ENCODE measurements at places on chromosomes 1 and 21. TPM values are rescaled to one million over a fixed set of nuclear protein-coding genes. Genes with fewer than 3 reads are reported as not detected.

DNA sequence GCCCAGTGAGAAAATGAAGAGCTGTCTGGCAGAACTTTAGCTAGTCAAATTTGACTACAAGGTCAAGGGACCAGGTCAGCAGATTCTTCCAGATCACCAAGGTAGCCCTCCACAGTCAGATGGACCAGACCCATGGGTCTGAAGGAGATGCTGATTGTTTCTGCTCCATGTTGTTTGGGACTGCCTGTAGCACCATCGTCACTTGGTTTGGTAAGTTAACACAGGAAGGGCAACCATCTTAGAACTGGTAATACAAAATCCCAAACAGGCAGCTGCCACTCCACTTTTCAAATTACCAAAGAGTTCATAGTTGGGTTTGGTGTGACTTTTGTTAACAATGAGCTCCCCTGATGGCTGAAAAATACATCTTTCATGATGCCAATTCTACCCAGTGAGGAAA lies 9.0 kb downstream of the ITPKB start:
- H3K27me3 ChIP-seq = no peaks in the 10 kb centered on the region
- peaks cover 88% of the 10 kb centered on the region for H3K4me1 ChIP-seq
- peak overlapping the region; percentile 84 for H3K4me3 ChIP-seq
- peaks cover 73% of the 10 kb centered on the region for H3K36me3 ChIP-seq
- peak overlapping the region; percentile 90 for H3K27ac ChIP-seq
- no peak for DNase-seq

DNA sequence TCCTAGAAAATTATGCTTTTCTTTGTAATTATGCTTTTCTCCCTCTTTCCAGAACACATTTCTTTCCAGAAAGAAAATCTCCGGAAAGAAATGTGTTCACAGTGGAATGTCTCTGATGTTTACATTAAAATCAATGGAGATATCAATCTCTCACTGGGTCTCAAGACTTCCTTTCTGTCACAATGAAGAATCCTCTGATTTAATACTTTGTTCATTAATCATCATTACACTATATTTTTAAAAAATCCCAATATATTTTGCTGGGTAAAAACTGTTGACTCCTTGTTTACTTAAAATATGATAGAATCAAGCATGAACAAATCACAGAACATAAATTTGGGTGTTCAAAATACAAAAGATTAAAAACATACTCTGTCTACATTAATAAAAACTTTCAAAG lies 26.3 kb upstream of the TGFBR3 start:
- no peaks in the 10 kb centered on the region for H3K36me3 ChIP-seq
- H3K27me3 ChIP-seq = peaks cover 17% of the 10 kb centered on the region
- no peak for DNase-seq
- no peaks in the 10 kb centered on the region for H3K4me1 ChIP-seq
- H3K4me3 ChIP-seq = no peak overlapping the region

DNA sequence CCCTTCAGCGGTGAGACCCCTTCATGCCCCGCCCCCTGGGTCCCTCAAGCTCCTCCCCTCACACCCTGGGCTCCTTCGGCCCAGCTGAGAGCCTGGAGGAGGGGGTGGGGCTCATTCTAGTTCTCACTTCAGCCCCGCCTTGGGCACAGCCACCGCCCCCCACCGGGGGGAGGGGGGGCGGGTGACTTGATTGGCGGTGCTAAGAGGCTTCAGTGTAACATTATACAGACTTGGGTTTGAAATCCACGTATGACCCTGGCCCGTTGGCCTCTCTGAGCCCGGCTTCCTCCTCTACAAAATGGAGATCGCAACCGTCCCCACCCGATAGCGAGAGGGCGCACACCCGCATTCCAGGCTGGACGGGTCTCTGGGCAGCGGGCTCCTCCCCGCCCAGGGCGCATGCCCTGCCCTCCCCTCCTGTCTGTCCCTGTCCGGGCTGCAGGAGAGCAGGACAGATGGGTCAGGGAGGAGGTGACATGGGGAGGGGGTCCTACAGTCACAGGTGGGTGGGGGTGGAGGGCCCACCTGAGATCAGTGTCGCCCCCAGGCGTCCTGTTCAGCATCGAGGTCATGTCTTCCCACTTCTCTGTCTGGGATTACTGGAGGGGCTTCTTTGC lies 5.1 kb downstream of the CLCNKB start:
- DNase-seq = peak; percentile 75
- H3K4me3 ChIP-seq = peak overlapping the region; percentile 34
- H3K36me3 ChIP-seq = no peaks in the 10 kb centered on the region
- H3K27ac ChIP-seq = no peak overlapping the region
- peaks cover 9% of the 10 kb centered on the region for H3K27me3 ChIP-seq

GRCh38 chr1:9842073-9842711 lies 18.4 kb upstream of the CLSTN1 start:
- H3K4me1 ChIP-seq = no peaks in the 10 kb centered on the region
- H3K27me3 ChIP-seq = peaks cover 19% of the 10 kb centered on the region
- no peak for DNase-seq

DNA sequence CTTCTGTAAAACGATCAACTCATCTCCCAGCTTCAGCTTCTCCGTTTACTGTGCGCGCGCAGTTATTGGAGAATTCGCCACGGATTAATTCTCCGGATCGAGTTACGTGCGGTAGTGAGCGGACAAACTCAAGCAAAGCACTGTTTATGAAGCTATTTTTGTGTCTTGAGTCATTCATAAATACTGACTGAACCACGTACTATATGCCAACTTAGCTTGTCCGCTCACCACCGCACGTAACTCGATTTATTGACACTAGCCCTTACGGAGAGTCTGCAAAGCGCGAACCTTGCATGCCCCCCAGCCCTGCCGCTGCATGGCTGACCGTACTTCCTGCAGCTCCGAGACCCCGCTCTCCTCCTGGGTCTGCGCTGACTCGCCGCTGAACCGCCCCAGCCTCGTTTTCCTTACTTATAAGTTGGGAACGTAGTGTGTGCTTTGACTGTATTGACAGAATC lies 773 bp downstream of the CHD1L start:
- H3K36me3 ChIP-seq = peaks cover 18% of the 10 kb centered on the region
- H3K4me3 ChIP-seq = peak overlapping the region; percentile 84
- H3K27ac ChIP-seq = peak overlapping the region; percentile 86
- H3K4me1 ChIP-seq = peaks cover 38% of the 10 kb centered on the region

DNA sequence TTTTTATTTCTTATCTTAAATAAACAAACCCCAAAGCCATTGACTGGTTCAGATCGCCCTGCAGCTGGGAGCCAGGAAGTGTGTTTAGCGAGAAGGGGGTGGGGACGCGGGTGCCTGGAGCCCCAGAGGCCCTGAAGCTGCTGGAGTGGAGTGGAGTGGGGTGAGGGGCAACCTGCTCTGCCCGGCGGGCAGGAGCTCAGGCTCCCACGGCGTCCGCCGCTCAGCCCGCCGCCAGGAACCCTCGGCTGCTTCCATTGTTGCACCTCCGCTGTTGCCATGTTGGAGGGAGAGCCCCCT lies 673 bp downstream of the PIK3C2B start:
- peaks cover 42% of the 10 kb centered on the region for H3K4me1 ChIP-seq
- peak; percentile 88 for DNase-seq
- peaks cover 2% of the 10 kb centered on the region for H3K27me3 ChIP-seq
- peaks cover 5% of the 10 kb centered on the region for H3K36me3 ChIP-seq
- peak overlapping the region; percentile 98 for H3K4me3 ChIP-seq
- peak overlapping the region; percentile 89 for H3K27ac ChIP-seq

GRCh38 chr21:30924146-30924700 lies 42.8 kb upstream of the KRTAP11-1 start:
- H3K4me3 ChIP-seq = no peak overlapping the region
- no peak for DNase-seq
- H3K27ac ChIP-seq = no peak overlapping the region
- no peaks in the 10 kb centered on the region for H3K4me1 ChIP-seq

Gene GUCA2B
- not detected for total RNA-seq

DNA sequence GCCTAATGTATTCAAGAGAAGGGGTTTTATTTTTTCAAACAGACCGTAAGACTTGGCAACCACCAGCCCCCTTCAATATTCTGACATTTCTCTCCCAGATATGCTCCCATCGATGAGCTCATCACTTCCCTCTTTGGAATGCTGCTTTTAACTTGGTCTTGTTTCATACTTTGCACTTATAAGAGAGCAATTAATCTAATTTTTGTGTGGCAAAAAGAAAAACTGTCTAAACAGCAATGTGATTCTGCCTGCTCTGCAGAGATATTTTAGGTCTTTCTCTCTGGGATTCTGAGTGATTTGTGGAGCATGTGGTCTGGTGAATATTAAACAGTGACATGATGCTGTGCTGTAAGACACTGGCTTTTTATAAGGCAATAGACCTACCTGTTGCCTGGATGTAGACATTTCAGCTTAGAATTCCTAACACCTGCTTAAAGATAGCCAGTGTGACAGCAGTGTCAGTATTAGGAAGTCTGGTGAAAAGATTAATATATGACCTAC lies 284.8 kb downstream of the BACH1 start:
- no peaks in the 10 kb centered on the region for H3K36me3 ChIP-seq
- no peak for DNase-seq
- H3K4me1 ChIP-seq = no peaks in the 10 kb centered on the region
- peaks cover 2% of the 10 kb centered on the region for H3K27me3 ChIP-seq
- H3K27ac ChIP-seq = no peak overlapping the region

Gene PLEKHO1
- 26.4 TPM for total RNA-seq

DNA sequence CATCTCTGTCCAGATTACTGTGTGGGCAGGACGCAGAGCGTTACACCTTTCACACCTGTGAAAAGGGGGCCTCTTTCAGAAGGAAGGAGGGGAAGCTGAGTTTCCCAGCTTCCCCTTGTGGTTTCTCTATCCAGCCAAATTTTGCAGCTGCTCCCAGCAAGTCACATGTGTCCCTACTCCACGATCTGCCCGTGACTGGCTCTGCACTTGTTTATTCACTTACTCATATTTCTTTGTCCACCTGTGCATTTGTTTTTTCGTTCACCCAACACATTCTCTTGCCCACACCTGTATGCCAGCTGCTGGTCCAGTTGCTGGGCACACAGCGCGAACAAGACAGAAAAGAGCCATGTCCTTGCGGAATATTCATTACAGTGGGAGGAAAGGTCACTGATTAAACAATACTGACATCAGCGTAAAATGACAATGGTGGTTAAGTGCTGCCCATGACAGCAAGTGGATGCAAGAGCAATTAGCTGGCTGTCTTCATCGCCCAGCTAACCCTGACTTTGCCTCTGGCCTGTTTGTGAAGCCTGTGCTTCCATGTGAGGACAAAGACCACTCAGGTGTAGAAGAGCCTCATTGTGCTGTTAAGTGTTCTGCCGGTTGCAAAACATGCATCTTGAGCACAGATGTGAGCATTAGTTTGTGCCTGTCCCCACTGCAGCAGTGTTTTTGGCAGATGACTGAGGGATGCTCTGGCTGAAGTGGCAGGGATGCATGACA lies 28.6 kb upstream of the NEK2 start:
- H3K27me3 ChIP-seq = peaks cover 23% of the 10 kb centered on the region
- H3K36me3 ChIP-seq = no peaks in the 10 kb centered on the region
- H3K4me1 ChIP-seq = no peaks in the 10 kb centered on the region
- H3K27ac ChIP-seq = no peak overlapping the region
- H3K4me3 ChIP-seq = no peak overlapping the region
- DNase-seq = no peak

Gene FCGR3A
- total RNA-seq = not detected

Gene CALML6
- total RNA-seq = 0.59 TPM

Gene DPT
- total RNA-seq = not detected

- no peak for DNase-seq
- H3K36me3 ChIP-seq = peaks cover 20% of the 10 kb centered on the region
- no peak overlapping the region for H3K27ac ChIP-seq
- H3K27me3 ChIP-seq = no peaks in the 10 kb centered on the region
- peaks cover 7% of the 10 kb centered on the region for H3K4me1 ChIP-seq
Observed at GRCh38 chr1:29196863-29197589, 15.3 kb upstream of the SRSF4 start.

DNA sequence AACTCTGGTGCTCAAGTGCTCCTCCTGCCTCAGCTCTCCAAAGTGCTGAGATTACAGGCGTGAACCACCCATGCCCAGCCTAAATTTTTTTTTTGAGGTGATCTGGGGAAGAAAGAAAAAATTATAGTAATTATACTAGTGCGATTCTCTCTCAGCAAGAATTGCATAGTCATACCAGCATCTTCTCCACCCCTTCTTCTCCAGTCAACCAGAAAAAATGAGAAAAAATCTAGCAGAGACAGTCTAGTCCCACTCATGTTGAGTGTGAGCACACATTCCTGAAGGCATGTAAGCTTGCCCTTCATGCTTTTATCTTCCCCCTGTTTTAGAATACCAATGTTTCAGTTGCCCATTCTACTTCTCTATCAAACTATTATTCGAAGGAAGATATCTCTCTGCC lies 207.6 kb downstream of the S1PR1 start:
- no peaks in the 10 kb centered on the region for H3K4me1 ChIP-seq
- DNase-seq = no peak
- H3K27me3 ChIP-seq = peaks cover 24% of the 10 kb centered on the region
- no peak overlapping the region for H3K27ac ChIP-seq
- H3K4me3 ChIP-seq = no peak overlapping the region

DNA sequence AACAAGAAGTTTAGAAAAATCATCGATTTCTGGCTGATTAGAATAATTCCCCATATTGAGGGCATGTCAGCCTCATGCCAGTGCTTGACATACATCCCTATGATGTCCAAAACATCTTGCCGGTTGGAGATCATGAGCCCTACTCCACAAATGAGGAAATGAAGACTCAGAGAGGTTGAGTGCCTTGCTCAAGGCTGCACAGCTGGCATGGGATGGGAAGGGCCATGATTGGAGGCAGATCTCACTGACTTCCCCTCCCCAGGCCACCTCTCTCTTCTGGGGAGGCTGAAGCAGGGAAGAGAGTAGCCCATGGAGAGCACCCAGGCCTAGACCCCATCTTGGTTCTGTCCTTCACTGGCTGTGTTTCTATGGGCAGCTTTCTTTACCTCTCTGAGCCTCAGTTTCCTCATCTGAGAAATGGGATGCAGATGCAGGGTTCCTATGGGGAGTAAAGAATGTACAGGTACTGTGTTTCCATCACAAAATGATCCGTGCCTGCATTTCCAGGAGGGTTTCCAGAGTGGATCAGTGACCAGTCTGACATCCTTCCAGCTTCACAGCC lies 145.7 kb downstream of the SYF2 start:
- no peak for DNase-seq
- H3K27me3 ChIP-seq = peaks cover 26% of the 10 kb centered on the region
- H3K4me1 ChIP-seq = peaks cover 10% of the 10 kb centered on the region
- no peak overlapping the region for H3K4me3 ChIP-seq
- no peaks in the 10 kb centered on the region for H3K36me3 ChIP-seq

GRCh38 chr21:42169758-42170157 lies 49.2 kb upstream of the ABCG1 start:
- H3K4me3 ChIP-seq = no peak overlapping the region
- no peaks in the 10 kb centered on the region for H3K27me3 ChIP-seq
- H3K36me3 ChIP-seq = no peaks in the 10 kb centered on the region
- DNase-seq = no peak
- H3K27ac ChIP-seq = no peak overlapping the region
- no peaks in the 10 kb centered on the region for H3K4me1 ChIP-seq

Gene ANP32E
- total RNA-seq = 193 TPM

Gene RHEX
- total RNA-seq = not detected

GRCh38 chr1:39671433-39671792 lies 494 bp downstream of the NT5C1A start:
- H3K27me3 ChIP-seq = peaks cover 32% of the 10 kb centered on the region
- H3K27ac ChIP-seq = no peak overlapping the region
- peaks cover 26% of the 10 kb centered on the region for H3K4me1 ChIP-seq
- H3K36me3 ChIP-seq = no peaks in the 10 kb centered on the region
- peak; percentile 60 for DNase-seq

- H3K4me3 ChIP-seq = no peak overlapping the region
- no peaks in the 10 kb centered on the region for H3K4me1 ChIP-seq
- H3K27me3 ChIP-seq = peaks cover 17% of the 10 kb centered on the region
- no peak for DNase-seq
- no peaks in the 10 kb centered on the region for H3K36me3 ChIP-seq
Observed at GRCh38 chr1:24861821-24862727, 68.0 kb downstream of the RUNX3 start.

Gene LORICRIN
- total RNA-seq = not detected

Gene MYOM3
- not detected for total RNA-seq

Gene RASSF5
- 193 TPM for total RNA-seq

- H3K4me1 ChIP-seq = peaks cover 8% of the 10 kb centered on the region
- H3K36me3 ChIP-seq = peaks cover 6% of the 10 kb centered on the region
- no peak overlapping the region for H3K27ac ChIP-seq
- no peak for DNase-seq
Observed at GRCh38 chr1:59349101-59349500, 52.2 kb downstream of the FGGY start.

Data from activated CD4-positive, alpha-beta T cell treated with anti-CD3 and anti-CD28 coated beads, Interleukin-2, amount 10 ng/mL, durations not matched to agents 24 days and 14 days (primary cell).